ENCODE measurements at places on chromosomes 1 and 21.

DNA sequence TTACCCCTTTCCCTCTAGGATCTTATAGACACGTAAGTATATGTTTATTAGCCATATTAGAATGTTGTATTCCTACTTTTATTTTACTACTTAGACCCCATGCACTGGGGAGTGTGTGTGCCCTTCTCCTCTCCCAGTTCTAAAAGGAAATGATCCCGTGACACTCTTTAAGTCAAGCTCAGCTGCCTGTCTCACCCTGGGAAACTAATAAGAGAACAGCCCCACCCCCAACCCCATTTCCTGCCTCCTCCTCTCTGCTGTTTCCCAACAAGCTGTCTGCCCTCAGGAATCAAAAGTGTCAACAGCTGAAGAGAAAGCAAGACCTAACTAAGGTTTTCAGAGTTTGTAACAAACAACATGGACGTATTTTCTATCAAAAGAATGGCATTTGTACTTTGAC lies 92.6 kb upstream of the VAV3 start:
- DNase-seq: no peak

- DNase-seq: no peak
Measured at GRCh38 chr1:41842326-41842725, 76.4 kb downstream of the HIVEP3 start.

DNA sequence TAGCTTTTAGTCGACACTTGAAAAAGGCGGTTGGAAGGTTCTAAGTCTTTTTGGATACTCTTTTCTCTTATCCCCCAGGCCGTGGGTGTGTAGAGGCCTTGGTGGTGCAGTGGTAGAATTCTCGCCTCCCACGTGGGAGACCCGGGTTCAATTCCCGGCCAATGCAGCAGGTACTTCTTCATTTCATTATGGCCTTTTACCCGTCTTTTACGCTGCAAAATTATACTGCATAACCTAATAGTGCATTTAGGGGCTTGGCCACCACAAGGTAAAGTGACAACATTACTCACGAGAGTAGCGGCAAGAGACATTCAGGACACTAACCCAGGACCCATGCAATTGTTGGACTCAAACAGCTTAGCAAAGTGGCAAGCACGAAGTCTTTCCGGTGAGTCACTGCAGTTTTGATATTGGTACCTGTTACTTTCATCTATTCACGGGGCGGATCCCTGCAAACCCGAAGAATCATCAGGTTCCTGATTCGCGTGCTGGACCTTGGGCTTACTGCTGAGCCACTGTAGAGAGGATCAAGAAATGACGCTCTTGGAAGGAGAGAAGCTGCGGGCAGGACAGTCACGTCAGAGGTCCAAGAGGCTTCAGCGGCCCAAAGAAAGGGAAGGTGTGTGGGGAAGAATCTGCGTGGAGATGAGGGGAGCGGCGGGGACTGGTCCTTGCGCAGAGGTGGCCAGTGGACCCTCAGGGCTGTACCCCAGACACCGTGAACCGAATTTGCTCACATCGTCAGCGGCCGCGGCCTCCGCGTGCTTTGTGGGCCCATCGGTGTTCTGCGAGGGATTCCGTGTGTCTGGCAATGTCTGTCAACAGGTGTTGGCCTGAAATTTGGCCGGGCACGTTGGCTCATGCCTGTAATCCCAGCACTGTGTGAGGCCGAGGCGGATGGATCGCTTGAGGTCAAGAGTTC lies 12.9 kb upstream of the RNU1-4 start:
- DNase-seq: peak; percentile 59

DNA sequence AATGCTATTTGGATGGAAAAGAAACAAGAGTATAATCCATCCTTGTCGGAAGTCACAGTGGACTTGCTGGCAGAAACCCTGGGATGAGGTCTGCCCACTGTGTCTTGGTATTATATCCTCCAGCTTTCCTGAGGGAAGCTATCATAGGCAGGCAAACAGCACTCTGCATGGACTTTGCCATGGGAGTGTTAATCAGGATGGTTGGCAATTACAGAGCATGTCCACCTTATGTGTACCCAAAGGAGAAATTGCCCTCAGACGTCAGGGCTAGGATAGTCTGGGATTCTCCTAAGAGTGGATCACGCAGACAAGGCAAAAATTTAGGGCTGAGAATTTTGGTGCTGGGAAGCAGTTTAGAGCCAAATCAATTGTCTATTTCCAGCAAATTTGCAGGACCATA lies 184.9 kb upstream of the ESRRG start:
- DNase-seq: no peak

DNA sequence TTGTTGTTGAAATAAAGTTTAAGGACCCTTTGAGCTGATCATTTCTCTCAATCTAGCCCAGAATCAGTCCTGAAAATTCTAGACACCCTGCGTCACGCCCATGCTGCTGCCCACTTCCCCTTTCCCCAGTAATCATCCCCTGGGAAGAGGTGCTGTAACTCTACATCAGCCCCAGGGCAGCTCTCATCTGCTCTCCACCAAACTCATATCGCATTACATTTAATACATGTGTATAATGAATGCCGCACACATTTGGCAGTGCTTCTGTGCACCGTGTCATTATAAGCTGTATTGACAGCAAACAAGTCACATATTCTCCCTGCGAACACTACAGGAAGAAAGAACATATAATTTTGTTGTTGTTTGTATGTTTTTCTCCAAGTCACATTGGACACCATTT lies 539.7 kb upstream of the DAB1 start:
- no peak for DNase-seq

DNA sequence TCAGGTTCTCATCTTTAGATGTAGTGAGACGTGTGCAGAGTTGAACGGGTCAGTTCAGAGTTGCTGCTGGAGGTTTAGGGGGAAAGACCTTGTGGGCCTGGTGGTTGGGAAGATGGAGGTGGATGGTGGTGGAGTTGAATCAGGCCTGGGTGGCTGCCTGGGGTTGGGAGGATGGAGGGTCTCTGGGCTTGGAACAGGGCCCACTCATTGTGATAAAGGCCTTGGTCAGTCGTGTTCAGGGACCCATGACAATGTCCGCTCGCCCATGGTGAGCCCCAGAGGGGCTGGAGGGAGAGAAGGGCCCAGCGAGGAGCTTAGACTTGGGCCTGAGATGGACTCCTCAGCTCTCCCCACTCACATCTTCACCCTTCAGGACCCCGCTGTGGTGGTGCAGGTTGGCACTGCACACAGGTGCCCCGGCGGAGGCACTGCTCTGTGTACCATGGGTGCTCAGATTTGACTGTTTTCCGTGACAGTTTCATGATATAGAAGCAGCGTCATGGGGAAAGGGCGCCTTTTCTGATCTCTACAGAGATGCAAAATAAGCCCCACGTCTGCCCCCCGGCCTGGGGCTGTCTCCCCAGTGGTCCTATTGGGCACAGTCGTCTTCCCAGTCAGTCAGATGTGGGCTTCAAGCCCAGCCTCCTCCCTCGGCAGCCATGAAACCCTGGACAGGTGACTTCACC lies 39.2 kb downstream of the DISP3 start:
- DNase-seq: no peak

- no peak for DNase-seq
Measured at GRCh38 chr1:115753830-115754229, 14.7 kb downstream of the CASQ2 start.

DNA sequence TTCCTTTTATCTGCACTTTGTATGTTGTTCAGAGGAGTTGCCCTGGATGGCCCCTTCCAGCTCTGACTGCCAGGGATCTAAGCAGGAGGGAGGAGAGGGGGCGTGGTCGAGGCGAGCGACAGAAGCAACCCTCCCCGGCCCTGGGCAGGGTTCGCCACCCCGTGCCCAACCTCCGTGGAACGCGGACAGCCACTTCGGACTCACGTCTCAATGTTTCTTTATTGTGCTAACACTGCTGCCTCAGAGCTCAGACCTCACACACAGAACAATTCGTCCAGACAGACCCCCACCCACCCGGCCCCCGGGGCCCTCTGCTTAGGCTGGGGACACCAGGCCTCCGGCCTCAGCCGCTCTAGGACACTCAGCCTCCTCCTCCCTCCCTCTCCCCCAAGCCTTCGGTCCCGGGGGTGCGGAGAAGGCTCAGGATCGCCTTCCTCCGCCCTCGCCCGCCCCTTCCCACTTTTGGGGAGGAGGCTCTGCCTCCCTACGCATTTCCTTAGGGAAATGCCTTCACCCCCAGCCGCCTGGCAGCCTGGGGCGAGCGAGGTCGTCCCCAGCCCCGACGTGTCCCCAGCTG lies 8.3 kb downstream of the VSIG8 start:
- no peak for DNase-seq

- DNase-seq: no peak
Measured at GRCh38 chr1:236576004-236576403, 28.3 kb downstream of the HEATR1 start.

- no peak for DNase-seq
Measured at GRCh38 chr1:111602974-111603373, 16.6 kb upstream of the RAP1A start.

- no peak for DNase-seq
Measured at GRCh38 chr1:225458222-225458631, 30.4 kb upstream of the LBR start.

DNA sequence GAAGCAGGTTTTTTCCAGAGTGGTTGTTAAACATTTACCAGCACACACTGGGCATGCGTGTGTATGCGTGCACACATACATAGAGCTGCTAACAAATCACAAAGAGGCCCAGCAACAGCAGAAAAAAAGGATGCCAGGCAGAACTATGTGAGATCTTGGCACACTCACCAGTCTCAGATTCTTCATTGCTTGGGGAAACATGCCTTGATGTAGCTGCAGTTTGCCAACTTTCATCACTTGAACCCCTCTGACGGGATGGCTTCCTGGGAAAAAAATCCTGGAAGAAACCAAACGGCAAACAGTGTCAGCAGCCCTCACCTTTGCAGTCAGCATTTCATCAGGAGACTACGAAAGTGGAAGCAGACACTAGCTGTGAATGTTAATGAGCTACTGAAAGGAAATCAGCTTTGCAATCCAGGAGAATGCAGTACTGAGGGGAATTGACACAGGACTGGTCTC lies 609.1 kb downstream of the KIF26B start:
- no peak for DNase-seq

GRCh38 chr1:161702250-161702649 lies 4.8 kb upstream of the FCRLA start:
- no peak for DNase-seq

GRCh38 chr1:200867018-200867811 lies 5.6 kb upstream of the GPR25 start:
- DNase-seq: no peak

DNA sequence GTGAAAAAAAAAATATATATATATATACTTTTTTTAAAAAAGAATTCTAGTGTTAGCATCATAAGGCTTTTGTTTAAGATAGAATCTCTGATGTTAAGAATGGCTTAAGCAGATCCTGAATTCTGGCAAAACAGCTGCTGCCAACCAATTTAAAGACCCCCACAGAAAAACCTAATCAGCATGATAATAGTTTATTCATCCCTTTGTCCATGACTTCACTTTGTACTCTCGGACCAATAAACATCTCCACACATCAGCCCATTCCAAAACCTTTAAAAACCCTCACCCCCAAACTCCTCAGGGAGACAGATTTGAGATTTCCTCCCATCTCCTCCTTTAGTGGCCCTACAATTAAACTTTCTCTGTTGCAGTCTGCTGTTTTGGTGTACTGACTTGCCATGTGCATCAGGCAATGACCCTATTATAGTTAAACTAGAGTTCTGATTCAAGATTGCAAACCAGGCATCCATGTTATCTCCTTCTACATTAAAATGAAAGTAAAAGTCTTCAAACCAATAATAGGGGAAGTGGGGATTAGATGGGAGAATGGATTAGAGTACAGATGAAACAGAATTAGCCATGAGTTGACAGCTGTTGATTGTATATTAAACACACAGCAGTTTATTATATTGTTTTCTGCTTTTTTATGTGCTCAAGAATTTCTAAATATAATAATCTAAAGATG lies 9.8 kb upstream of the PHTF1 start:
- no peak for DNase-seq

DNA sequence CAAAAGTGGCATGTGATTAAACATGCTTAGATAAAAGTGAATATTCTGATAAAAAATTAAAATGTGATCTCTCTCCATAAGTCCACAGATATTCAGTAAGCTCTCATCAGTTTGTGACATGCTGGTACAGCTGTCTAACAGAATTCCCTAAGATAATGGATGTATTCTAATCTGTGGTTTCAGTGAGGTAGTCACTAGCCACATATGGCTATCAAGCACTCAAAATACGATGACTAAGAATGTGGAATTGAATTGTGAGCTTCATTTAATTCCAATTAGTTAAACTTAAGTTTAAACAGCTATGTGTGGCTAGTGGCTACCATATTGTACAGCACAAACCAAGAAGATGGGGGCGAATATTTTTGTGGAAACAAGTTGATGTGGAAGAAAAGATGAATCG lies 4.1 kb upstream of the REG4 start:
- DNase-seq: no peak

GRCh38 chr21:27743971-27744564 lies 777.2 kb upstream of the ADAMTS5 start:
- DNase-seq: no peak

- DNase-seq: no peak
Measured at GRCh38 chr1:42806593-42806992, 10.3 kb upstream of the ERMAP start.

DNA sequence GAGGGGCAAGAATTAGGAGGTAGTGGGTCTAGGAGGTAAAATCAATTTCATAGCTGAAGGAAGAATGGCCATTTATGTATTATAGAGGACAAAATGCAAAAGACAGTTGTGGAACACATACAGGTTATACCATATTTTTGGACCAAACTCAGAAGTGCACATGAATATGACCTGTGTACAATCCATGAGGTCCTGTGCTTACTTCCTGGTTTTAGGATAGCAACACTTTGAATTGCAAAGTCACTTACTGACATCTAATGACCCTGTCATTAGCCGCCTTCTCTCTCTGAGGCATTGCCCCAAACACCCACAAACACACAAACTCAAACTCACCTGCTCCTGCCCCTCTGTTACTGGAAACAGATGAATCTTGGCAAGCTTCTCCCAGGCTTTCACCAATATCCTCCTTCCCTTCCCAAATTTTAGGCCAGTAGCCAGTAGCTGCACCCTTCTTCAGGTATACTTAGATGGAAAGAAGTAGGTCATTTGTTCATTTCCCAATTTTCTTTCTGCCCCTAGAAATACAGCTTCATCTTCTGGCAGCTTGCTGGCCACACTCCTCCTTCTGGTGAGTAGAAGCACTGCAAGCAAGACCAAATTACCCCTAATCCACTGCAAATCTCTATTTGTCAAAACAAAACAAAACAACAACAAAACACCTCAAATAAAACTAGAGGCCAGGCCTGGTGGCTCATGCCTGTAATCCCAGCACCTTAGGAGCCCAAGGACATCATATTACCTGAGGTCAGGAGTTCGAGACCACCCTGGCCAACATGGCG lies 13.7 kb upstream of the RPL5 start:
- no peak for DNase-seq
